ENCODE measurements at places on chromosomes 2 and 18. TPM values are rescaled to one million over a fixed set of nuclear protein-coding genes. Genes with fewer than 3 reads are reported as not detected.

- DNase-seq, result no peak
These were observed 69.9 kb downstream of the TRIP12 start for GRCh38 chr2:229851870-229852269.

GRCh38 chr2:109322111-109322510 is 193.1 kb downstream of the SH3RF3 start:
- peak; percentile 78 for DNase-seq

DNA sequence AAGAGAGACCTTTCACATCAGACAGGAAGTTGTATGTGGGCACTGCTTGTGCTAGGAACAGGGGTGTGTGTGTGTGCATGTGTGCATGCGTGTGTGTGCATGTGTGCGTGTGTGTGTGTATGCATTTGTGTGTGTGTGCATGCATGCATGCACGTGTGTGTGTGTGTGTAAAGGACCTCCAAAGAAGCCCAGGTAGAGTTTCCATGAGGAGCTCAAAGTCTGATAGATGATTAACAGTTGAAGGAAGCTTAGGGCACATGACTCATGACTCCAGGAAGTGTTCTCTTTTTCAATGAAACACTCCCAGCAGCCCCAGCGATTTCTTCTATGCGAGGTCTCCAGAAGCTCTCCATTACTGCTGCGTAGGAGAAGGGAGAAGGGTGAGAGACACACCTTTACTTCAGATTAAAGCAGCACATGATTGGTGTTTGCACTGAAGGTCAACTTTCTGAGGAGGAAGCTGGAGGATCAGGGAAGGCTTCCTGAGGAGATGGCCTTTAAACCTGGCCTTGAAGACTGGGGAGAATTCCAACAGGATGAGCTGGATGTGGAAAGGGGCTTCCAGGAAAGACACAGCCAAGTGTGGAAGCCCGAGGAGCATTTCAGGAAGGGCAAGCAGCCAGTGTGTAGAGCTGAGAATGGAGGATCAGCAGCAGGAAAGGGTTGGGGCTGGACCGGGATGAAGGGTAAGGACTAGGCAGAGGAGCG is 77.7 kb downstream of the SMAD4 start:
- no peak for DNase-seq

Gene SP5
- 0.42 TPM for total RNA-seq

All from urinary bladder (tissue), 4 donors.